Activated CD4-positive, alpha-beta T cell treated with anti-CD3 and anti-CD28 coated beads, Interleukin-2, amount 50 U/mL, for 1 hour (primary cell): ENCODE measurements at places on chromosomes 5 and 9.

DNA sequence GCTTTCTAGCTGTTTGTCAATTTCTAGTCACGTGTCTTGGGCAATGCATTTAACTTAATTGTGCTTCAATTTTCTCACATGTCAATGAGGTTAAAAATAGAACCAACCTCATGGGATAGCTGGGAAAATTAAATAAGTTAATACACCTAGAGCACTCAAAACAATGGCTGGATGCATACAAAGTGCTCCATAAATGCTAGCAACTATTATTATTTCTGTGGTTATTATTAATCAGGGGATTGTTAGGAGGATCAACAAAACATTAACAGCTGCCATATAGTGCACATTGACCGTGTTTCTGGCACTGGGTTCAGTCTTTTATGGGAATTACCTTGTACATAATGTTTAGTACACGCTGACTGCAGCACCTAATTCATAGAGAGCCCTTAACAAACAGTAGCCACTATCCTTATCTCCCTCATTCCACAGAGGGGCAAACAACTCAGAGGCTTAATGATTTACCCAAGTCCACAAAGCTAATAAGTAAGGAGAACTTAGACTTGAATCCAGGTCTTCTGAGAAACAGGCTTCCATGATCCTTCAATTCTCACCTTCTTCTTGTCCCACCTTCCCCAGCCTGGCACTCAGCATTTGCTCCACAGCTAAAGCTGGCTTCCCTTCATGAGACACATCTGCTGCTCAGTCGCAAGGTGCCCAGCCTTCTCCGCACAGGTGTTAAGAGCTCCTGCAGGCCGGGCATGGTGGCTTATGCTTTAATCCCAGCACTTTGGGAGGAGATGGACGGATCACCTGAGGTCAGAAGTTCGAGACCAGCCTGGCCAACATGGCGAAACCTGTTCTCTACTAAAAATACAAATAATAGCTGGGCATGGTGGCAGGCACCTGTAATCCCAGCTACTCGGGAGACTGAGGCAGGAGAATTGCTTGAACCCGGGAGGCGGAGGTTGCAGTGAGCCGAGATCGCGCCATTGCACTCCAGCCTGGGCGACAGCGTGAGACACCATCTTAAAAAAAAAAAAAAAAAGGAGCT is 137.4 kb upstream of the ABCA1 start:
- no peak for DNase-seq

GRCh38 chr5:158286827-158287226 is 427.9 kb upstream of the CLINT1 start:
- DNase-seq = no peak

GRCh38 chr9:6109986-6110385 is 94.6 kb upstream of the RANBP6 start:
- DNase-seq = no peak

DNA sequence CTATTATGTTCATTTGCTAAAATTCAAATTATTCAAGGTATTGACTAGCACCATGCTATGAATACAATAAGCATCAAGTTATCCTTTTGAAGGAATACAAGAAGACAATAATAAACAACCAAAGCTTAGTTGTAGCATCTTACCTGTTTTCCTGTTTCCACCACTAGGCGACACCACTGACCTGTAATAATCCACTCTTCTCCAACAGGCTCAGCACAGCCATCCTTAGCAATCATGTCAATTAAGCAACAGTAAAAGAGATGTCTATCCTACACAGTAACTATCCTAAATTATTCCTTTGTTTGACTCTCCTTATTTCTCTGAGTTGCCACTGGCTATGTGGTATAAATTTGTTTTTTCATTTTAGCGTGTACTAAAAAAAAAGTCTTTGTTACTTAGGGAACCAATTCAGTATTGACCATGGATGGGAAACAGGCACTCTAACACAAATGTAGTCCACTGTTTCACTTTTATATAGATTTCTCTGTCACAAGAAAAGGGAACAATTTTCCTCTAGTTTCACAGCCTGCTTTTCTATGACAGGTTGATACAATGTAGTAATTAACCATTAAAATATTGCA is 46.2 kb downstream of the PCA3 start:
- no peak for DNase-seq

GRCh38 chr5:6344593-6344989 is 33.8 kb downstream of the MED10 start:
- no peak for DNase-seq

DNA sequence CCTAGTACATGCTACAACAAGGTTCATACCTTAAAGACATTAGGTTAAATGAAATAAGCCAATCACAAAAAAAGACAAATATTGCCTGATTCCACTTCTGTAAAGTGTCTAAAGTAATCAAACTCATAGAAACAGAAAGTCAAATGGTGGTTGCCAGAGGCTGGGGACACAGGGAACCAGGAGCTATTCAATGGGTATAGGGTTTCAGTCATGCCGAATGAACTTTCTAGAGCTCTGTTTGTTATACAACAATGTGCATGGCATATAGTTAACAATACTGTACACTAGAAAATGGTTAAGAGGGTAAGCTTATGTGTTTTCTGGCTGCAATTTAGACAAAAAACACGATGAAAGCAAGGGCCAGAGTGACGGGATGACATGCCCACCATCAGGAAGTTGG is 70.8 kb upstream of the EGFLAM start:
- DNase-seq = no peak

- DNase-seq = peak; percentile 76
Measured at GRCh38 chr5:144189800-144190429, 19.2 kb downstream of the KCTD16 start.

DNA sequence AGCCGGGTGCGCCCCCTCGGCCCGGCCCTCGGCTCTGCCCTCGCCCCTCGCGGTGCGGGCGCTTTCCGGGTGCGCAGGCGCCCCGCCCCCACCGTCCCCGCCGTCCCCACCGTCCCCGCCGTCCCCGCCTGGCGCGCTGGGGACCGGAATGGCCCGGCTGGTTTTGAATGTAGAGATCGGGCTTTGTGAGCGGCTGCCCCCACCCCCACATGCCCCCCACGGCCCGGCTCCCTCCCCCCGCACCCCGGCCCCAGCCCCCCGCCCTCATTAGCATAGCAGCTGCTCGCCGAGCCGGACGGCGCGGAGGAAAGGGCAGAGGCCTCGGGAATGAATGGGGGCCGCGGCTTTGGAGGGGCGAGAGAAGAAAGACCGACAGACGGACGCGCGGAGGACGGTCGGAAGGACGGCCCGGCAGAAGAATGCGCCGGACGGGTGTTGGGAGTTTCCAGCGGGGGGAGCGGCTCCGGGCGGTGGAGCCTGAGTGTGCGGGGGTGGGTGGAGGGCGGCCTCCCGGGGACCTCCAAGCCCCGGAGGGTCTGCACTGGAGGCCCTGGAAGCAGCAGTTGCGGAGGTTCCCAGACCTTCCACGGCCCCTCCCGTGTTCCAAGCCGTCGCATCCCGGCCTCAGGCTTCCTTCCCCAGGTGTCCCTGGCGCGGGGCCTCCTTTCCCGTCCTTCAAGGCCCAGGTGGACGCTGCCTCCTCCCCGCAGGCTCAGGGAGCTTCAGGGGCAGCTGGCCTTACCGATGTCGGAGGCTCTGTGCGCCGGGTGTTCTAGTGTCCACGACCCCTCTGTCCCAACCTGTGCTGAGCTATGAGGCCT is 6.0 kb downstream of the NRARP start:
- DNase-seq = no peak

DNA sequence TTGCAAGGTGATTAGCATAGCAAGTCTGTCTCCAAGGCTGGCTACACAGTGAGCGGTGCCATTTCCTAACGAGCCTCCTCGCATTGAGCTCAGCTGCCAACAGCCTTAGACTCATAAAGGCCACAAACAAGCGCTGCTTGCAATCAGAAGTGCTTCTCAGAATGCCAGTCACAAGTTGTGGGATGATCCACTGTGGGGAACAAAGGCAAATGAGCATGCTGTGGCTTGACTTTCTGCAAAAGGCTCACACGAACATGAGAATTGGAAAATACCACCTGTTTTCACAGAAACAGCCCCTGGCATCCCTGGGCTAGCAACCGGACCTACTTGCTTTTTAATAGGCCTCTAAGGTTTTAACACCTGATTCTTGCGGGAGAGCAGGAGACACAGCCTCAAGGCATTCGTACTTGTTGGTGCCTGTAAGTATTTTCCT is 215.5 kb downstream of the FANCC start:
- no peak for DNase-seq

DNA sequence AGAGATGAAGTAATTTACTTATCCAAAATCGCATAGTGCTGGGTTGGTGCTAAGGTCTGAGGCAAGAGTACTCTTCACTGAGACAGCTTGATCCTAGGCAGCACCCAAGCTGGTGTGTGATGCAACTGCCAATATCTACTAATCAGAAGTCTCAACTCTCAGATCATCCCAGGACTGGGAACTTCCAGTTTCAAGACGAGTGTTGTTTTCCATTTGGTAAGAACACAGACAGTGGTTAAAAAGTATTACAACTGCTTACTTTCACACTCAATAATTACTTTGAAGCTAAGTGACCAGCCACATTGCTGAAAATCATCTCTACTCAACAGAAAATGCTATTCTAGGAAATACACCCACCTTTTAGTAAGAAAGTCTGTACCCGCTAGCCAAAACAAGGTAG is 45.3 kb downstream of the FBXW11 start:
- no peak for DNase-seq

GRCh38 chr5:36236801-36237200 is 4.9 kb downstream of the NADK2 start:
- no peak for DNase-seq

- no peak for DNase-seq
Measured at GRCh38 chr9:83239747-83240146, 176.8 kb upstream of the RASEF start.
